Prostate gland (tissue), 2 donors: ENCODE measurements at places on chromosomes 3 and 15. TPM values are rescaled to one million over a fixed set of nuclear protein-coding genes. Genes with fewer than 3 reads are reported as not detected.

Gene CADPS
- 7.7 TPM for total RNA-seq

Gene THRB
- 39.6 TPM for total RNA-seq

Gene KLHL40
- total RNA-seq: 1.2 TPM

Gene XXYLT1
- 14.9 TPM for total RNA-seq

Gene TNFSF10
- total RNA-seq: 126 TPM

Gene UPK1B
- total RNA-seq: not detected
